ENCODE measurements at places on chromosomes 2 and 18.

- peak; percentile 86 for ATAC-seq
Observed at GRCh38 chr2:11764359-11764758, 17.9 kb downstream of the LPIN1 start.

DNA sequence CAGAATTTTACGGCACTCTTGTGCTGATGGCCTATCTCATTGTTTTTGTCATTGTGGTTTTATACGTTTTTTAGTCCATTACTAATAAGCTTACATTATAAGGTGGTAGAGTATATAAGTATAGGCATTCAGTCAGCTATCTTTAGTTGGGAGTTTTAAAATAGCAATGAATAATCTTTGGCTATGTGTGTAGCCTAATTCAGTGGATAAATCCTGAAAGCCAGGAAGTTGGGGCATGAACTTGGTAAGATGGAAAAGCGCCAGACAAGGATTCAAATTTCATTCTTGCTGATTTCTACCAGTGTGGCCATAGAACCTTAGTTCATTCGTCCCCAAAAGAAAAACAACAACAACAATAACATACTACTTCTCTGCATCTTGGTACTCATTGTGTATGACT lies 31.2 kb downstream of the EPC2 start:
- no peak for ATAC-seq

GRCh38 chr2:18976168-18976961 lies 382.1 kb downstream of the OSR1 start:
- ATAC-seq = peak; percentile 90

- peak; percentile 26 for ATAC-seq
Observed at GRCh38 chr2:85754313-85755095, 713 bp downstream of the ATOH8 start.

- no peak for ATAC-seq
Observed at GRCh38 chr18:13120983-13121441, 97.5 kb upstream of the LDLRAD4 start.

- no peak for ATAC-seq
Observed at GRCh38 chr2:195501746-195502145, 155.3 kb upstream of the SLC39A10 start.

GRCh38 chr2:176885001-176885643 lies 327.5 kb upstream of the HNRNPA3 start:
- no peak for ATAC-seq

DNA sequence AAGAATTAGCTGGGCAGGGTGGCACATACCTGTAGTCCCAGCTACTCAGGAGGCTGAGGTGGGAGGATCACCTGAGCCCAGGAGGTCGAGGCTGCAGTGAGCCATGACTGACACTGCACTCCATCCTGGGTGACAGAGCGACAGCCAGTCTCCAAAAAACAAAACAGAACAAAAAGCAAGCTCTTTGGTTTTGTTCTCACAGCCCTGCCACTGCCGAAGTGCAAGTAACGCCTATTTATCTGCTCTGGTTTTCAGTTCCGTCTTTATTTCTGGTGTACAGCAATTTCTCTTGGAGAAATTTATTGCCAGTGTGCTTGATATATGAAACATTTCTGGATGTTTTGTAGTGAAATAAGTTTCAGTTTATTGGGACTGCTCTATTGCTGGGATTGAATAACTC lies 61.9 kb downstream of the RAB10 start:
- no peak for ATAC-seq

- no peak for ATAC-seq
Observed at GRCh38 chr2:44620189-44620990, 258.6 kb downstream of the CAMKMT start.

DNA sequence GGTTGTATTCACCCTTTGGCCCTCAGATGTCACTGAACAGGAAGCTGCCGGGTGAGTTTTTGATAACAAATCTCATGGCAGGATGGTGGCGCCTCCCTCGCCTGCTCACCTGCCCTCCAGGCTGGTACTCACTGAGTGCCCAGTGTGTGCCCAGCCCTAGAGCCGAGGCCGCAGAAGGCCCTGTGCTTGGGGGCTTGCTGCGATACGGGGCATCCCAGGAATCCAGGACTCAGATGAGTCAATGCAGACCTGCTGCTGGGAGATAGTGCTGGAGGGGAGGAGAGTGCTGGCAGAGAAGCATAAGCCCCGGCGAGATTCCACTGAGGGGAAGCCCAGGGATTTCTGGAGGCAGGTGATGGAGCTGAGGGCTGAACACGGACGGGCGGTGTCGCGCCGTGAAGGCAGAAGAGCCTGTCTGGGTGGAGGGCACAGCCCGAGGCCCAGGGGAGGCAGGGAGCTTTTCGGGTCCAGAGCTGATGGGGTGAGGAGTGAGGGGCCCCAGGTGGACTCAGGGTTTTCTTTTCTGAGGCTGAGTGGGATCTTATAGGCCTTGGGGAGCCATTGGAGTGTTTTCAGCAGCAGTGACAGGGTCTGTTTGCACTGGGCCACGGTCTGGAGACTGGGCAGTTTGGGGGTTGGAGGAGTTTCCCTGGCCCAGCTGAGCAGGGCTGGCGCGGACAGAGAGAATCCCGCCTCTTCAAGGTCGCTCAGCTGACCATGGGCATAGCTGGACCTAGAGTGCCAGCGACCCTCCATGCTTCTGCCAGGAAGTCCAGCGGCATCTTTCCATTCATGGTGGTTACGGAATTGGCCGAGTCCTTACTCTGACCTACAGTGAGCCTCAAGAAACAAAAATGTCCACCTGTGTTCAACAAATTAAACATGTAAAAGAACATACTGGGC lies 35.5 kb downstream of the LDLRAD4 start:
- ATAC-seq = no peak

GRCh38 chr2:239169311-239170048 lies 231.3 kb downstream of the HDAC4 start:
- ATAC-seq = no peak

DNA sequence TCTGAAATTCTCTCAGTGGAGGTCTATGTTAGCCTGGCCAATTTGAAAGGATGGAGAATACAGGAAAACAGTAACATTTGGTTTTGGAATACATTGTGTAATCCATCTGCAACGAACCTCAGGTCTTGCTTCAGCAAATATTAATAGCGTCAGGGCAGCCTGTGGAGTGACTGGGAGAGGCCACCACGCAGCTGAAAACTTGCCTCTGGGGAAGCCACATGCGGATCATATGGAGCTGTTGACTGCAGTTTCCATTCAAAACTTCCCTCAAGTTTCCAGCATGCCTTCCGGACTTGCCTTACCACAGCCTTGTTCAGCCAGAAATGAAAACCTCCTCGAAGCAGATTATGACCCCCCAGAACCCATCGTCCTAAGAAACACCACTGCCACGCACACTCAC lies 25.7 kb downstream of the BCL11A start:
- no peak for ATAC-seq

DNA sequence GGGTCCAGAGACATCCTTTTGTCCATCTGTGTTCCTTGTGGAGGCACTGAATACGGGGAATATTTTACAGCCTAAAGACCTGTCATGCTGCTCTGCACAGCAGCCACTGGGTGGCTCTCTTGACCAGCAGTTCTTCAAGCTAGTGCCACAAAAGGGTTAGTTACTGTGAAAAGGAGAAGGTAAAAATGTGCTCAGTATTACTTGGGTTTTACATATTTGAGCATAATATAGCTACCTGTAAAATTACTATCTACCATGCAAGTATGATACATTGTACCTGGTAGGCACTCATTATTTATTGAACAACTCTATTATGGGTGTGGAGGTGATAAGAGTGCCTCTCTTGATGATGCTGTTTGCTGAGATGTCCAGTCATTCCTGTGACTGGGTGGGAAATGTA lies 23.6 kb downstream of the FZD5 start:
- peak; percentile 98 for ATAC-seq

DNA sequence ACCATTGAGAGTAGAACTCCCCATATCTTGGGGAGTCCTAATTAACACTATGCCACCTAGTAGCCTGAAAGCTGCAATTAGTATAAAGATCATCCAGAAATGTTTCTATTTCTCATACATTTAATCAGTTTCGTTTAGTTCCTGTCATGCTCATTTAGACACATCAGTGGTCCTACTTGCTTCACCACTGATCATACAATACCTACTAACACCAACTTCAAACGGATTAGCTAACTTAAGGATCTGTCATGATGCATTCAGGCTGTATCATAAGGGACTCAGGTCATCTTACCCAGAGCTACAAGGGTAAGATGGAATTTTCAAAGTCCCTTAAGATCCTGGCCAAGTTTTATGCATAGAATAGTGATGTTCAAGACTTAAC lies 6.8 kb downstream of the SRSF7 start:
- ATAC-seq = no peak

DNA sequence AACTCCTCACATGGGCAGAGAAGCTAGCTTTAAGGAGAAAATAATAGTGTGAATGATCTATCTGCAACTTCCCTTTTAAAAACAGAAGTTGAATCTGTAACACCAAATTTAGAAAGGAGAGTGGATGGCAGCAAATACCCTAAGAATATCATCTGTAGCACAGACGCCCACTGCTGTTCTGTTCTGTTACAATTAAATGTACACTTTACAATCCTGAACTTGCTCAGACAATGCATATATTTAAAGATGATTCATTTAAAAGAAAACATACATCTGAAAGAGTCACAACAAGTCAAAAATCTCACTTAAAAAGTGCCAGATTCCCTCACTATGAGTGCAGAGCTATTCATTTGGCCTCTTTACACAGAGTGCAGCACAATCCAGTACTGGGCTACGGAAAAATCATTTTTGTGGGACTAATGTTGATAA lies 8.0 kb upstream of the SERTAD2 start:
- ATAC-seq = peak; percentile 30

- ATAC-seq = no peak
Observed at GRCh38 chr2:72139874-72140620, 7.6 kb downstream of the CYP26B1 start.

- ATAC-seq = no peak
Observed at GRCh38 chr2:119864318-119864717, 104.6 kb downstream of the PTPN4 start.

GRCh38 chr18:3709205-3709604 lies 259.2 kb downstream of the TGIF1 start:
- ATAC-seq = no peak

DNA sequence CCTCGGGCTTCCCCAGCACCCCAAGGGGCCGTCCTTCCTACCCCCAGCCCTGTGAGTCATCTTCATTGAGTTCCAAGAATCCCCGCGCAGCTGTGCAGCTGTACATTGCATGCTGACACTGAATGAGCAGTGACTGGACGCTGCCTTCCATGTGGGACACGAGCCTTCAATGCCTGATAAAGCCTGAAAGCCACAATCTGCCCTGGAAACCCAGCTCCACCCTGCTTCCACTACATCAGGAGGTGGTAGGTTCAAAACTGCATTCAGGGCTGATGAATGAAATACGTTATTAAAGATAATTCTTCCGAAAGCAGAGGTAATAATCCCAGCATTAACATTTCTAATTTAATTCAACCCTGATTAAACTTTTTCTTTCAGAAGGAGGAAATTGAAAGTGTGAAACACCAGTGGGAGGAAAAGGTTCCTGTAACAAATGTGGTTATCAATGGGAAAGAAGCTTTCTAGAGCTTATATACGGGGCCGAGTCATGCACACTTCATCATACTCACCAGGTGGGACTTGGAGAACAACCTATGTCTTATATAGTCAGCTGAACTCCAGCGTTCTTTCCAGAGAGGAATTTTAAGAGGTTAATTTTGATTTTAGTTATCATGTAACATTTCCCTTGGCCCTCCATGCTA lies 360.1 kb downstream of the LPIN1 start:
- ATAC-seq = peak; percentile 98

DNA sequence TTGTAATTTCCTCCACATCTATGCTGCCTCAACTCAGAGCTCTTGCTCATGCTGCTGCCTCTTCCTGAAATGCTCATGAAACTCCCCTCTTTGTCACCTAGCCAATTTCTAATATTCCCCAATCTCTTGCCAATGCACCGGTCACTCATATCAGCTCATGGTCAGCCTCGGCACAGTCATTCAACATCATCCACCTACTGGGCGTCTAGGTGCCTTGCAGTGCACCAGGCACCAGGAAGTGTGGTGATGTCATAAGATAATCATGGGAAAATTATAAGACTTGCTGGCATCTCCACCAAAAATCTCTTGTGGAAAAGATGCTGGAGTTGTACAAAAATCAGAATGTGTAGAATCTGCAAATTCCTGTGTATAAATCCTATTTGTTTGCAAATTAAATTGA lies 52.6 kb upstream of the RAB27B start:
- peak; percentile 88 for ATAC-seq

DNA sequence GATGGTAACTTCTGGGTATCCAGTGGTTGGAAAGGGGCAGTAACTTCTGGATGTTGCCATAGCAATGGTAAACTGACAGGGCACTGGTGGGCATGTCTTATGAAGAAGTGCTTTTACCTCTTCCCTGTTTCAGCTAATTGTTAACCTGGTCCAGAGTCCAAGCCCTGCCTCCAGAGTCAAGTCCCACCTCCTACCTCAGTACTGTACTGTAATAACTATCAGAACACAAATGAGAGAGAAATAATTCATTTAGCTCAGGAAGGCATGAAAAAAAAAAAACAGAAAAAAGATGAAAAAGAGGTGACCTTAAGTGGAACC lies 237.0 kb downstream of the ZNF804A start:
- ATAC-seq = no peak

Data from SK-N-SH treated with all-trans-retinoic acid at 6 μM for 48 hours (cell line).